ENCODE measurements at places on chromosomes 5 and 9. TPM values are rescaled to one million over a fixed set of nuclear protein-coding genes. Genes with fewer than 3 reads are reported as not detected.

DNA sequence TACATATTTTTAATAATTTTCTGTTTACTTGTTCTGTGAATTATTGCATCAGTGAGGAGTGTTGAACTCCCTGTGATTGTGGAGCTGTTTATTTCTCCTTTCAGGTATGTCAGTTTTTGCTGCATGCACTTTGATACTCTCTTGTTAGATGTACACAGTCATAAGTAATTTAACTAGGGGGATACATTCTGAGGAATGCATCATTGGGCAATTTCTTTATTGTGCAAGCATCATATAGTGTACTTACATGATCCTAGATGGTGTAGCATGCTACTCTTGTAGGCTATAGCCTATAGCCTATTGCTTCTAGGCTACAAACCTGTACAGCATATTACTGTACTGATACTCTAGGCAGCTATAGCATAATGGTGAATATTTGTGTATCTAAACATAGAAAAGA is 9.5 kb downstream of the DENND4C start:
- no peaks in the 10 kb centered on the region for H3K27me3 ChIP-seq
- peaks cover 39% of the 10 kb centered on the region for H3K36me3 ChIP-seq
- no peak overlapping the region for H3K27ac ChIP-seq
- H3K4me1 ChIP-seq = peaks cover 14% of the 10 kb centered on the region
- no peak overlapping the region for H3K4me3 ChIP-seq

GRCh38 chr5:137629646-137630045 is 106.2 kb downstream of the KLHL3 start:
- no peak overlapping the region for H3K4me3 ChIP-seq
- H3K27ac ChIP-seq = no peak overlapping the region
- no peaks in the 10 kb centered on the region for H3K27me3 ChIP-seq
- no peak for DNase-seq
- no peaks in the 10 kb centered on the region for H3K4me1 ChIP-seq

GRCh38 chr5:151020304-151021110 is at the start of gene GPX3:
Gene GPX3 (plus strand): TSS chr5:151020591. CDS start chr5:151020655, 64 bp downstream.
- H3K27me3 ChIP-seq = peaks cover 8% of the 10 kb centered on the region
- H3K27ac ChIP-seq = no peak within 1 kb of the TSS
- no peak for DNase-seq
- H3K36me3 ChIP-seq = peaks cover 27% of the 10 kb centered on the region

- H3K4me1 ChIP-seq = peaks cover 3% of the 10 kb centered on the region
- H3K4me3 ChIP-seq = no peak overlapping the region
- no peak for DNase-seq
- H3K27me3 ChIP-seq = peaks cover 25% of the 10 kb centered on the region
Observed at GRCh38 chr5:38582293-38582974, 26.0 kb upstream of the LIFR start.

Gene PCDHB8
- not detected for total RNA-seq

Gene PCDHGA12
- not detected for total RNA-seq

DNA sequence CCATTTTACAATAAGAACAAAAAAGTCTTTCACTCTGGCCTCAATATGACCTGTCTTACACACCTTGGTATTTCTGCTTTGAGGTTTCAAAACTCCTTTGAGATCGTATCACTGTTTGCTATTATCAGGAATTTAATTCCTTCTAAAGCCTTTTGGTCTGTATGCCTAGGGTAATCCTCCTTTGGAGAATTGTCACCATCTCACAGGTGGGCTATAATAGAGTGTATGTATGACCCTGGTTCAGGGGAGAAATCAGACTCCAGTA is 13.7 kb downstream of the CMYA5 start:
- no peaks in the 10 kb centered on the region for H3K36me3 ChIP-seq
- no peak overlapping the region for H3K27ac ChIP-seq
- no peak for DNase-seq
- peaks cover 17% of the 10 kb centered on the region for H3K4me1 ChIP-seq
- no peaks in the 10 kb centered on the region for H3K27me3 ChIP-seq
- no peak overlapping the region for H3K4me3 ChIP-seq

Gene LCN1
- total RNA-seq = not detected

DNA sequence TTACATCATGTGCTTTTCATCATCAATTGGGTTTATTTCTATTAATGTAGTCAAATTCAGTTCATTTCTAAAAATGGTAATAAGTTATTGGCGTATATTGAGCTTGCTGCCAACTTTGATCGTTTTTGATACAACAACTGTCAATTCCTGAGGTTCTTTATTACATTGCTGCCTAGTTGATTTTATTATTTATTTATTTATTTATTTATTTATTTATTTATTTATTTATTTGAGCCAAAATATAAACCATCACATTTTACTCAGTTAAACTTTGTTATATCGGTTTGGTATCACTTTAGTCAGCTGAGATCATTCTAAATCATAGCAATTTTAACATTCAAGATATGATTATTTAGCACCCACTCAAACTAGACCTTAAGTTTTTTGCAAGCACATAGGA is 100.0 kb downstream of the FBXO38 start:
- H3K36me3 ChIP-seq = no peaks in the 10 kb centered on the region
- no peak overlapping the region for H3K27ac ChIP-seq
- no peak for DNase-seq
- no peak overlapping the region for H3K4me3 ChIP-seq
- peaks cover 32% of the 10 kb centered on the region for H3K27me3 ChIP-seq

GRCh38 chr9:93116072-93116961 is 17.7 kb downstream of the NINJ1 start:
- H3K4me1 ChIP-seq = peaks cover 23% of the 10 kb centered on the region
- no peak overlapping the region for H3K27ac ChIP-seq
- DNase-seq = no peak
- no peak overlapping the region for H3K4me3 ChIP-seq

DNA sequence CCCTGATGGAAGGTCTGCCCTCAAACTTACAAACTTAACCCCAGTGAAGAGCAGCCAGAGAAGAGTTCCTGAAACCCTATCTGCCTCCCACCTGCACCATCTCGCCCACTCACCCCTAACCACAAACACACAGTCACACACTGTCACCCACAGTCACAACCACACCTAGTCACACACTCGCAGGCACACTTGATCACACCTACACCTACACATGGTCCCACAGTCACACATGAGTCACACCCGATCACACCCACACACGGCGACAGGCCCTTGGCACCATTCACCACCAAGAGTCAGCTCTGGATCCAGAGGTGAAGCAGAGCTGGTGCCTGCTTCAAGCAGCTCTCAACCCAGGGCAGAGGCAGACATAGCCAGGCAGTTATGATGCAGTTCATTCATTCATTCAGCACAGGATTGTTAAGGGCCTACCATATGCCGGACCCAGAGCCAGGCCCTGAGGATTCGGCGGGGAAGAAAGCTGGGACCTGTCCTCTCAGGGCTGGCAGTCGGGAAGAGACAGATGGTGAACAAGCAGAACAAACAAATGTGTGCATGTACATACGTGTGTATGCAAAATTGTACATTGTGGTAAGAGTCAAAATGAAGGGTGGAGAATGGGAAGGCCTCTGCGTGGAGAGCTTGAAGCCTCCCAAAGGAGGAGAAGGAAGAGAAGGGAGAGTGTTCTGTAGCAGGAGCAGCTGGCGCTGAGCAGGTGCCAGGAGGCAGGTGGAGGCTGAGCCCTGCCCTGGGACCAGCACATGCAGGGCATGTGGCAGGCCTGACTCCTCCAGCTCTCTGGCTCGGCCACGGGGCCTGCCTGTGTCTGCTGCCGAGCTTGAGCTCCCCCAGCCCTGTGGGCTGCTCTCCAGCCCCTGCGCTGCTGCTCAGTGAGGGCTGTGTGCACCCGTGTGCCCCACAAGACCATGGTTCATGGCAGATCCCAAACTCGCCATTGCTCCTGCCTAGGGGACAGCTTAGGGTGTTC is 6.4 kb downstream of the TSPAN17 start:
- H3K27me3 ChIP-seq = no peaks in the 10 kb centered on the region
- peak overlapping the region; percentile 28 for H3K27ac ChIP-seq
- peaks cover 52% of the 10 kb centered on the region for H3K4me1 ChIP-seq

Gene CNOT8
- total RNA-seq = 94.5 TPM

Gene DAPK1
- total RNA-seq = 0.50 TPM

GRCh38 chr5:139946440-139946839 is 96.7 kb downstream of the NRG2 start:
- peaks cover 49% of the 10 kb centered on the region for H3K27me3 ChIP-seq
- no peak overlapping the region for H3K27ac ChIP-seq
- H3K4me3 ChIP-seq = no peak overlapping the region
- H3K36me3 ChIP-seq = no peaks in the 10 kb centered on the region

Gene RORB
- 0.13 TPM for total RNA-seq

DNA sequence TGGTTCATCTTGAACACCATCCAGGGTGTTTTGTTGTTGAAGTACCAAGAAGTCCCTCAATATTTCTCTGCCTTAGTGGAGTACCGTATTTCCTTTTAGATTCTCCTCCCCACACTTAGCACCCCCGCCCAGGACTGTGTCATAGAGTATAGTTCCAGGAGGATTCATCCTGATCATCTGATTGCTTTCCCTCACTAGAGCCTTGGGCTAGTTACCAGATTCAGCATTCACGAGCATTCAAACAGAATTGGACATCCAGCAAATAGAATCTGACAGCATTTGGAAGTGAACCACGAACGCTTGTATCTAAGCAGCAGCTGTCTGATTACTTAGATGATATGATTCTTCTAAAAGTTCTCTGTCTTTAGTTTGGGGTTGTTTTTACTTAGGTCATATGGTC is 248.1 kb upstream of the TAS2R1 start:
- no peak for DNase-seq
- H3K36me3 ChIP-seq = no peaks in the 10 kb centered on the region
- H3K4me1 ChIP-seq = no peaks in the 10 kb centered on the region
- no peak overlapping the region for H3K27ac ChIP-seq
- no peaks in the 10 kb centered on the region for H3K27me3 ChIP-seq

DNA sequence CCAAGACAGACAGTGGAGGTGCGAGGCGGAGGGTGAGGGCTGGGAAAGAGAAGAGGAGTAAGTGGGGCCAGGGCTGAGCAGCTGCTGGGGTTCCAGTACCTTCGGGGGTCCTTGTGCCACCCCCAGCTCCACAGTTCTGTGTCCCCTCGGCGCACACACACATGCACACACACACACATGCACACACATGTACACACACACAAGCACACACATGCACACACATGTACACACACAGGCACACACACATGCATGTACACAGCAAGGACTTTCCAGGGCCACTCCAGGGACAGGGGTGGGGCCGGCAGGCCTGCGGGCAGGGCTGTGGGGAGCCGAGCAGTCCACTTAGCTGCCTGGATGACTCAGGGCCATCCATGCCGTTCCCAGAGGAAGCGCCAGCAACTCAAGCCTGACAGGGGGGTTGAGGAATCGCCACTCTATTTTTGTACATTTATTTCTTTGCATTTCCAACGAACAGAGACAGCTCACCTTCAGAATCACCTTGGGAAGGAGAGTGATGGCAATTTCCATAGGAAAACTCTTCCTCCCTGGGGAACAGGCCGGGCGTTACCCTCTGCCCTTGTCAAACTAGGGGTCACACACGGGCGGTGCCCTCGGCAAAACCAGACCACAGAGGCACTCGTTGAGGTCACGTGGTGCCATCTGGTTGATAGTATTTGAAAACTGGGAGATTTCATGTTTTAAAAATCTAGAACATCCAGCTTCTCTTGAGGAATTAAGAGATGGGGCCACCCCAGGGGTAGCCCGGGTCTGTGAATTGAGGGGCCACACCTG is 135.7 kb downstream of the ADAMTS2 start:
- H3K36me3 ChIP-seq = no peaks in the 10 kb centered on the region
- no peak for DNase-seq
- no peak overlapping the region for H3K27ac ChIP-seq

Gene TLR4
- 0.20 TPM for total RNA-seq

Gene NR2F1-AS1
- total RNA-seq = not detected

Gene PCDHGA4
- total RNA-seq = 0.10 TPM

DNA sequence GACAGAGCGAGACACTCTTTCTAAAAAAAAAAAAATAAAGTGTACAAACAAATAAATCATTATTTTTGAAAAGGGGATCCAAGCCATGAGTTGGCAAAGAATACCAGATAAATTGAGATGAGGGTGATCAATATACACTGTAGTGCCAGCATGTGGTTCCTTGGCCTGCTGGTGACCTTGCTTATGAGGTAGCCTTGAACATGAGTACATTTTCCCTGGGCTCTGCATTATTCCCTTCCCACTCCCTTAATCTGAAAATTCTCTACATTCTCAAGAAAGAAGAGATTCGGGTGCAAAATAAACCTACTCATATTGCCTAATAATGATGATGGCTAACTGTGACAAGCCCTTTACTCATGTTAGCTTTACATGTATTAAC is 33.3 kb downstream of the SH3RF2 start:
- peaks cover 22% of the 10 kb centered on the region for H3K27me3 ChIP-seq
- H3K4me1 ChIP-seq = no peaks in the 10 kb centered on the region
- no peak overlapping the region for H3K4me3 ChIP-seq
- H3K36me3 ChIP-seq = no peaks in the 10 kb centered on the region

- peaks cover 29% of the 10 kb centered on the region for H3K4me1 ChIP-seq
- H3K27me3 ChIP-seq = no peaks in the 10 kb centered on the region
- H3K27ac ChIP-seq = no peak overlapping the region
- DNase-seq = no peak
Observed at GRCh38 chr9:228929-229695, 14.4 kb downstream of the DOCK8 start.

GRCh38 chr5:176664886-176665285 is 17.6 kb downstream of the TSPAN17 start:
- no peak overlapping the region for H3K4me3 ChIP-seq
- no peak for DNase-seq

Gene OCLN
- 1.2 TPM for total RNA-seq

DNA sequence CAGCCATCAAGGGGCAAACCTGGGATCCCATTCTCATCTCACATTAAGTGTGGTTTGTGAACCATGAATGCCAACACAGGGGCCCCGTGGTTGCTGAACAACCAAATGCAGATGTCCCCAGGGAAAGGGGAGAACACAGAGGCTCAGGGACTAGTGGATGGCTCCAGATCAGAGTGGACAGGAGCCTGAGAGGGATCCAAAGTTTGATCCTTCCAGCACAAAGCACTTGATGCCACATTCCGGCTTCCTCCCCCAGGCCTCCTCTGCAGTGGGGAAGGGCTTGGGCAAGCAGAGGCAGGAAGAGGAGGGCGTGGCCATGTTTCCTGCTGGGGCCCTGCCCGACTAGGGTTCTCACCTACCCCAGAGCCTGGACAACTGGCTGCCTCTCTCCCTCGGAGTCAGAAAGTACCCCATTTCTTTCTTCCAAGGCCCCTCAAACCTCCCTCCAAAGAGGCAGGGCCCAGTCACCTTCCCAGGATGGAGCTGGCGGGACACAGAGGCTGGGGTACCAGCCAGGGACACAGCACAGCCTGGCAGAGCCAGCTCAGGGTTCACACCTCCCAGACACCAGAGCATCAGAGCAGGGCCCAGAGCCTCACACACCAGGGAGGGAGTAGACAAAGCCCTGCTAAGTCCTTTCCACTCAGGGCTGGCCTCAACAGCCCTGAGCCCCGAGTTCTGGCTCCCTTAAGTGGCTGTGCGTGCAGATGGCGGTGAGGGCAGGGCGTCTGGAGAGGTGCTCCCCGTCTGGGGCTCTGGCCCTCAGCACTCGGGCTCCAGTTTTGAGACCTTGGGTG is 4.3 kb upstream of the RNF44 start:
- H3K36me3 ChIP-seq = peaks cover 8% of the 10 kb centered on the region
- H3K27me3 ChIP-seq = no peaks in the 10 kb centered on the region
- H3K4me1 ChIP-seq = peaks cover 67% of the 10 kb centered on the region
- peak overlapping the region; percentile 99 for H3K27ac ChIP-seq

Data from activated CD4-positive, alpha-beta memory T cell treated with anti-CD3 and anti-CD28 coated beads, Interleukin-2, amount 10 ng/mL, durations not matched to agents 7 days and 5 days (primary cell).